ENCODE measurements at places on chromosomes 4 and X.

- no peak for DNase-seq
Measured at GRCh38 chr4:139188648-139189416, 11.8 kb upstream of the ELF2 start.

- no peak for DNase-seq
Measured at GRCh38 chr4:146191766-146192458, 16.4 kb downstream of the LSM6 start.

DNA sequence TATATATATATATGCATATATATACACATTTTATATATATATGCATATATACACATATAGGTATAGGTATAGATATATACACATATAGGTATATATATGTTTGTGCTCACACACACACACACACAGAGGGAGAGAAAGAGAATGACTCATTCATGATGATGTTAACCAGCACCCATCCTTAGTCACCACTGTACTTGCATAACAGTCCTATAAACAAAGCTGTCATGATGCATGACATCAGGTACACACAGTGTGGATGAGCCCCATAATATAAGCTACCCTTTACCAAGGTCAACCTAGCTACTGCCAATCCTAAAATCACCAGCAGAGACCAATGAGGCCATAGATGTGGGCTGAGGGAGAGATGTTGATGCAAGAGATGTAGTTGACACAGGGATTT is 1408.0 kb downstream of the RAPGEF2 start:
- DNase-seq = no peak

GRCh38 chrX:143206966-143207365 is 181.2 kb downstream of the SPANXN4 start:
- no peak for DNase-seq

DNA sequence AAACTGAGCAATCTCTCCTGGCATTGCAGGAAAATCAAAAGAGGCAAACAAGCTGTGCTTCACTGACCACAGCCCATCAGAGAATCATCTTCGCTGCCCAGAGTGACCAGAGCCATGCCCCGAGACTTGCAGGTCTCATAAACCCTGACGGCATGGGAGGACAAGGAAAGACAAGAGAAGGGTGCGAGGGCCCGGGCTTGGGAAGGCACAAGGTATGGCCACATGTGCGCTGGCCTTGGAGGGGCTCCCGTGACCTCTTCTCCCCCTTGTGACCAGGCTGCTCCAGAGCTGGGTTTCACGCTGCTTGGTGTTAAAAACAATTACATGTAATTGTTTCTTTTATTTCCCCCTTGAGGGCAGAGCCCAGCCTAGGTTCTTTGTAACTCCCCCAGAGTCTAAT is 20.8 kb downstream of the DCTD start:
- DNase-seq = no peak

GRCh38 chr4:88277711-88278225 is 6.6 kb downstream of the PPM1K start:
- no peak for DNase-seq
